ENCODE measurements at places on chromosomes 12 and 14. TPM values are rescaled to one million over a fixed set of nuclear protein-coding genes. Genes with fewer than 3 reads are reported as not detected.

NEUROD4 gene
- not detected for polyA plus RNA-seq

DNA sequence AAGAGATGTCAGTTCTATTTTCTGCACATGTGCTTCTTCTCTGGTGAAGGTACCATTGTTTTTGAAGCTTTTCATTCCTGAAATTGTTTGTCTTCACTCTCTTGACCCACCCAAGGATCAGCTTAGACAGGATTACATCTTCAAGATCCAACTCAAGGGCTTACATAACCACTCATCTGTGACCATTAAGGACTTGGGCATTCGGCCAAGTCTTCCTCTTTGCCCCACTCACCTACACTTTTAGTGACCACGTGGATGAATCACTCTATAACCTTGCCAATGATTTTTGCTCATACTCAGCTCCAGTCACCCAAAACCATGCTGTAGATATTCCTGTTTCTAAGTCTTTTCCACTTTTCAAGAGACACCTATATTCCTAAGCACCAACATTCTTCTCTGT is 36.5 kb upstream of the SSTR1 start:
- peak; percentile 21 for DNase-seq

IFNG gene
- not detected for polyA plus RNA-seq

KRT3 gene
- not detected for polyA plus RNA-seq

GRCh38 chr14:24196071-24197055 is 1.1 kb upstream of the TM9SF1 start:
- DNase-seq, result no peak

PLEKHG7 gene
- polyA plus RNA-seq, result not detected

GRCh38 chr12:120851944-120852343 is 52.2 kb downstream of the SPPL3 start:
- DNase-seq, result no peak

GRCh38 chr14:70838076-70838475 is 28.8 kb upstream of the MAP3K9 start:
- DNase-seq, result no peak

MFAP5 gene
- 172 TPM for polyA plus RNA-seq

PGF gene
- polyA plus RNA-seq, result 3.3 TPM

DNA sequence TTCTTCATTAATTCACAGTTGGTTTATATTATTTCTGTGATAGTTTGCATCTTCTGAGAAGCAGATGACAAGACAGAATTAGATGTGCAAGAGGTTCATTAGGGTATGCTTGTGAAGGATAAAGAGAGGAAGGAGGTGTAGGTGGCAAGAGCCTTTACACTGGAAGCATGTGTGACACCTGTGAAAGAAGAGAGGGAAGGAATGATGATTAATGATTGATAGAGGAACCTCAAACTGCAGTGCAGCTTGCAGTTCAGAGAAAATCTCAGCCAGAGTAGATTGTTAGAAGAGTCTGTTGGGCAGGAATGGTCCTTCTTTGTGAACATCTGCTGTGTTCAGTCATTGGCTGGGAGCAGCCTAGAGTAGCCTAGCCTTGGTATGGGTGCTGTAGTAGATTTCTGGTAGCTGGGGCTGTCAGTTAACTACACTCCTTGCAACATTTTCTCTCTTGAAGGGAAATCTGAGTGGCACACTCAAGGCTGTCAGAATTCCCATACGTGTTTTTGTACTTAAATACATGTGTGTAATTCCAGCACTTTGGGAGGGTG is 9.0 kb downstream of the RCOR1 start:
- no peak for DNase-seq

PZP gene
- not detected for polyA plus RNA-seq

DHH gene
- polyA plus RNA-seq, result not detected

- no peak for DNase-seq
Measured at GRCh38 chr12:101573743-101574142, 21.0 kb upstream of the MYBPC1 start.

ARHGEF40 gene
- 62.7 TPM for polyA plus RNA-seq

DNA sequence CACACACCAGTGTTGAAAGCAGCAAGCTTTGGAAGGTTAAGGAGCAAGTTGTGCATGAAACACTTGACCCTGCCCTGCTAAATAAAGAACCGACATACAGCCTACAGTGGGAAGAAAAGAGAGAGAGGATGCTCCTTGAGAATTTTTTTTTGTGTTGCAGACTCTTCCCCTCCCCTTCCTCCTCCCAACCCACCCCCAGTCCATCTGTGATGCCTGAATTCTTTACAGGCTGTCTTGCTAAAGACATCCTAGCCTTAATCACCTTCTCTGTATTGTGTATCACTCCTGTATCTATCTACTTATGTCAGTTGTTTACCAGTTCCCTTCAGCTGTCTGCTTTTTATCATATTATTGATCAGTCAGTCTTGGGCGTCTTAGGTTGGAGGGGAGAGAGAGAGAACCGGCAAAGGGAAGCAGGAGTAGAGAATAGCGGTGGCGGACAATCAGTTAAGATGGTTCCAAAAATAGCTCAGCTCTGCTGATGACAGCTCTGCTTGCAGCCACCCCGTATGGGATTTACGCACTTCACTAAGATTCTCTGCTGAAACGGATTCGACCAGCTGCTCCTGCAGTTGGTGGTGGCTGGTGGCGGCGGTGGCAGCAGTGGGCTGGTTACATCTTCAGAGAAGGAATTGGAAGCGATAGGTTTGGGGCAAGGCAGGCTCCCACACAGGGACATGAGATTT is 664.7 kb downstream of the NRXN3 start:
- no peak for DNase-seq

DNA sequence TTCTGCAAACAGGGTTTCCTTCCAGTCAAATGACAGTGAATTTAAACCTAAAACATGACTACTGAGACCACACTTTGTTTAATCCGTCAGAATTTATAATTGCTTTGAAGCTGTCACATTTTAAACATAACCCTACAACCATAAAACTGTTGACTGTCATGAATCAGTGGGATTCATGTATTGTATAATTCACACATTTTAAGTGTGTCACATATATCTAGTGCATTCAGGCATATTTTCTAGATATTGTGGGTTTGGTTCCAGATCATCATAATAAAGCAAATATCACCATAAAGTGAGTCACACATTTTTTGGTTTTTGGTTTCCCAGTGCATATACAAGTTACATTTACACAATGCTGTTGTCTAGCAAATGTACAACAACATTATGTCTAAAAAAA is 304.4 kb downstream of the TMEM132D start:
- DNase-seq, result no peak

PARPBP gene
- 6.4 TPM for polyA plus RNA-seq

PLEKHD1 gene
- 0.01 TPM for polyA plus RNA-seq

PAPLN gene
- 1.0 TPM for polyA plus RNA-seq

OTUB2 gene
- 1.2 TPM for polyA plus RNA-seq

DNA sequence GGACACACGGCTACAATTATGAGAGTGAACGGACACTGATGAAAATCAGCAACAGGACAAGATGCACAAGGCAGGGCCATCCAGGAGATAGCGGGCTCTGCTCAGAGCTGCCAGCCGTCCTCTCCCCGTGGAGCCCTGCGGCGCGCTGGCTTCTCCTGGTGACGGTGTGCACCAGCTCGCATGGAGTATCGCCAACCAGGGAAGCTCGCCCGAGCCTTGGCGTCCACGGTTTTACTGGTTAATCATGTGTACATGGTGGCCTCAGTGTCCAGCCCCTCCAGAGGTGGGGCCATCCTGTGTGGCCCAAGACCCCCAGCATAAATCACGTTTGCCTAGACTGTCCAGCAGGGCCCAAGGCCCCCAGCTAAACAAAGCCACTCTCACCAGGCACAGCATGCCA is 31.2 kb upstream of the DYNC1H1 start:
- DNase-seq, result no peak
